ENCODE measurements at places on chromosomes 11 and 22. TPM values are rescaled to one million over a fixed set of nuclear protein-coding genes. Genes with fewer than 3 reads are reported as not detected.
A peak's percentile ranks its signal among the peaks of the same experiment; 100 is the strongest.

Gene C11orf24
- polyA plus RNA-seq, result 12.6 TPM

Gene SULT4A1
- not detected for polyA plus RNA-seq

Gene OR10D3
- polyA plus RNA-seq, result not detected

Gene C11orf98
- polyA plus RNA-seq, result 152 TPM

Gene KCNJ1
- not detected for polyA plus RNA-seq

DNA sequence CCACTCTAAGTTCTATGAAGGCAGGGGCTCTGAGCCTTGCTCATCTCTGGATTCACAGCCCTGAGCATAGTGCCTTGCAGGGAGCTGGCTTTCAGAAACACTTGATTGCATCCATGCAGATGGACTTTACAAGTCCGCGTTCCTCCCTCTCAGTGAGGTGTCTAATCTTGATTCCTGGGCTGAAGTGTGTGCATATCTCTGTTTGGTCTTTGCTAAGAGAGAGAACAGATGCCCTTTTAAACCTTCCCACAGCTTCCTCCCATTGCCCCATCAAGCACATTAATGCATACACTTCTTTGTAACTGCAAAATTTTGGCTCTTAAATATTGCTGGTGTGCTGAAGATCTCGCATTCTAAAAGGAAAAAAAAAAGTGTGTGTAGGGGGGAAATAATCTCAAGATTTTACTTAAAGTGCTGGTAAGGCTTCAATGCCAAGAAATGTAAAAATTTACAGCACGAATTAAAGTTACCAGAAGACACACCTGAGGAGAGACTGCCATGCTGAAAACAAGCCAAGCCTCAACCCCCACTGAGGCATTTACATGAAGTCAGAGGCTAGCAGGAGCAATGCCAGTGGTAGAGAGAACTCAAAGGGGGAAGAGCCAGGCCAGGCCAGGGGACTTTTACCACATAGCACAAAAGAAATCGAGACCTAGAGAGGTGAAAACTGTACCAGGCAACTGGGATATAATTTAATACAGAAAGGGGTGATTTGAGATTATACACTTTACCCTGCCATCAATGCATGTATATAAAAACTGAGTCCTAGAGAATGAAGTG is 492.1 kb downstream of the SOX6 start:
- DNase-seq, result no peak

- peak; percentile 7 for DNase-seq
These were observed at the start of gene CELSR1 for GRCh38 chr22:46537225-46537945. TSS of gene CELSR1 (minus strand) at chr22:46537620. CDS start at chr22:46537170, 450 bp downstream.

DNA sequence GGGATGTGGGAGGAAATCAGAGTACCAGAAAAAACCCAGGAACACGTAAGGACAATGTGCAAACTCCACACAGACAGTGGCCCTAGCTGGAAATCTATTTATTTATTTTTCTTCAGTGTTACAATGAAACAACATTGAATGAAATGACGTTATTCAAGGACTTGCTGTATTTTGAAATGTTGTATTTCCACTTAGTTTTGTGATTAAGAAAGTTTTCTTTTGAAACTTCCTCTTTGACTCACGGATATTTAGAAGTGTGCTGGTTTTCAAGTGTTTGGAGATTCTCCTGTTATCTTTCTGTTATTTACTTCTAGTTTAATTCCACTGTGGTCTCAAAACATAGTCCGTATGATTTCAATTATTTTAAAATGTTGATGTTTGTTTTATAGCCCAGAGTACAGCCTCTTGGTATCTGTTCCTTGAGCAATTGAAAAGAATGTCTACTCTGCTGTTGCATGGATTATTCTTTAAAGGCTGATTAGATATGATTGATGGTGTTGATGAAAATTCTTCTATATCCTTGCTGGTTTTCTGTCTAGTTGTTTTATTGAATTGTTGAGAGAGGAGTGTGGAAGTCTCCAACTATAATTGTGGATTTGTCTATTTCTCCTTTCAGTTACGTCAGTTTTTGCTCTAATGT is 141.0 kb downstream of the ARHGAP20 start:
- DNase-seq, result no peak

- no peak for DNase-seq
These were observed 47.9 kb upstream of the ARHGAP42 start for GRCh38 chr11:100639140-100639539.

- DNase-seq, result no peak
These were observed 29.9 kb downstream of the SHANK2 start for GRCh38 chr11:71222318-71223080.

DNA sequence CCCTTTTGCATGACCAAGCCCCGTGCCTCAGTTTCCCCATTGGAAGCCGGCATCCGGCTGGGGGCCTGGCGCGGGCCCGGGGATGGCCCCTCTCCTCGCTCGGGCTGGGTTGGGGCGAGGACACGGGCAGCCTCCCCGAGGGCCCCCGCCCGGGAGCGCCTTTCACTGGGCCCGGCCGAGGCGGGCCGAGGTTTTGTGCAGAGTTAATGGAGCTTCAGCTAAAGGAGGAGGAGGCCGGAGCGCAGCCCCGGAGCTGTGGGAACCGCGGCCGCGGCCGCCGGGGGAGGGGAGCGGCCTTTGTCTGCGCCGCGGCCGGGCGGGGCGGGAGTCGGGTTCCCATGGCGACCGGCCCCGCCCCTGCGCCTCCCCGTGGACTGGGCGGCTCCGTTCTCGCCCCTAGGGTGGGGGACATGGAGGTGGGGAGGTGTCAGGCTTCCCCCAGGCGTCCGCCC is 1.4 kb upstream of the MAPK11 start:
- DNase-seq, result peak; percentile 24

GRCh38 chr22:26821854-26822253 is 164.5 kb downstream of the MIAT start:
- DNase-seq, result no peak

DNA sequence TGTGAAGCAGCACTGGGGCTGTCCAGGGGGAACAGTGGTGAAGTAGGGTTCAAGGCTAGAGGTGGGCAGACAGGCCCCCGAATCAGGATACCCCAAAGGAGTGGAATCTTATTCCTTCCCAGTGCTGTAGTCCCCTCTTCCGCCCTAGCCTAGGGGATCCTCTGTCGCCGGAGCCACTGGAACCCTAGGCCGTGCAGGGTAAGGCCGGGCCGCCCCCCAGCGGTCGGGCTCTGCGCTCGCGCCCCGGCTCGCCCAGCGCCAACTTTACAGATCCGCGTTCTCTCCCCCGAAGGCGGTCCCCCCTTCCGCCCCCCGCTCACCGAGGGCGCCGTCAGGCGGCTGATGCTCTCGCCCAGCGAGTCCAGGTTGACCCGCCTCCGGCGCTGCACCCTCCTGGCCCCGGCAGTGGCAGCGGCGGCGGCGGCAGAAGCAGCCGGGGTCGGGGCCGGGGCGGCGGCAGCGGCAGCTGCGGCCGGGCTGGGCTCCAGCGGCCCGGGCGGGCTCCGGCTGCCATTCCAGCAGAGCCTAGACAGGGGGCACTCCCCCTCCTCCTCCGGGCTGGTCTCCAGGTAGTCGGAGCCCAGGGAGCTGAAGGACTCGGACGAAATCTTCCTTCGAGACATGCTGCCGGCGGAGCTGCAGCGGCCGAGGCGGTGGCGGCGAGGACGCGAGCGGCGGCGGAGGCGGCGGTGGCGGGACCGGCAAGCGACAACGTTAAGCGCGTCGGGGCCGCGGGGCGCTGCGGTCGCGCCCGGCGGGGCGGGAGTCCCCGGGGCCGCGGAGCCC is 650 bp downstream of the GUCY1A2 start:
- no peak for DNase-seq

DNA sequence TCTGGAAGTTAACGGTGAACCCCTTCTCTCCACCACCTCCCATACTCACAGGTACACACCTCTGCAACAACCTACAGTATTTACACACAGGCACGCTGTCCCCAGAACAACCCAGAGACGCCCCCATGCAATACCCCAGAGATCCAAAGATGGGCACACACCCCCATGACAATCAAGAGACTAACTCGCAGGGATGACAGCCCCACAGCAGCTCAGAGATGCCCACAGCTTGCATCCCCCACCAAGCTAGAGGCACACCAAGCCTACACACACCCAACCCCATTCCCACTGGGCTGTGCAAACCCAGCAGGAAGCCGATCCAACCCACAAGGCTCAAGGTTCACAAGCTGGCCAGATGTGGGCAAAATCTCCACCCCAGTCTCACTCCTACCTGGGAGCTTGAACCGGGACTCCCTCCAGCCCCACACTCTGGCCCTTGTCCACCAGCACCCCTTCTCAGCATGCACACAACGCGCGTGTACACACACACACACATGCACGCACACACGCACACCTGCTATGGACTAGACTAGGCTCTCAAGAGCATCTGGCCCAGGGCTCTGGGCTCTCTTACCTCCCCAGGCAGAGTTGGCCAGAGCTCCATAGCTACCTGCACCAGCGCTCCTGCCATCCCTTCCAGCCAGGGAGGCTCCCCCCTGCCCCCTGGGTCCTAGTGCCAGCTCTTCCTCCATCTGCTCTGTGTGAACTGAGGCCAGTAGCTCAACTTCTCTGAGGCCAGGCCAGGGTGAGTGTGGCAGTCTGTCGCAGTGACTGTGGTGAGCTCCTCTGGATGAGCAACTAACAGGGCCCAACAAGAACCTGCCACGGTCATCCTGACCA is 11.5 kb downstream of the STARD10 start:
- DNase-seq, result no peak

All from immature natural killer cell (primary cell).